Kidney (tissue), 22 donors: ENCODE measurements at places on chromosomes 11 and 22.

DNA sequence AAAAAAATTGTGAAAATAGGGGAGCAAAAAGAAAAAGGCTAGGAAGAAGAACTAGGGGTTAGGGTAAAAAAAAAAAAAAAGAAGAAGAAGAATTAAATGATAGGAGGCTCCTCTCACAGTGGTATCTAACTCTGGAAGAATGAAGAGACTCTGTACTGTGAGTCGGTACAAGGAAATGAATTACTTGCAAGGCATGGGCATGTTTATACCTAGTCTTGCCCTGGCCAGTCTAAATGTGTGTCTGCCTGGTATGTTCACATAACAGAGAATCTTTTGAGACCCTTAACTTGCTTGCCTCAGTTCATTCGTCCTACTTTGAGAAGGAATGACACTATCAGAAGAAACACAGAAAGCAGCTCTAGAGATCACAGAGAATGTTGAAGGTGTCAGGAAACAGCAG is 159.6 kb downstream of the SWAP70 start:
- DNase-seq, result no peak

GRCh38 chr22:45210991-45211390 is 29.7 kb downstream of the KIAA0930 start:
- DNase-seq, result no peak

DNA sequence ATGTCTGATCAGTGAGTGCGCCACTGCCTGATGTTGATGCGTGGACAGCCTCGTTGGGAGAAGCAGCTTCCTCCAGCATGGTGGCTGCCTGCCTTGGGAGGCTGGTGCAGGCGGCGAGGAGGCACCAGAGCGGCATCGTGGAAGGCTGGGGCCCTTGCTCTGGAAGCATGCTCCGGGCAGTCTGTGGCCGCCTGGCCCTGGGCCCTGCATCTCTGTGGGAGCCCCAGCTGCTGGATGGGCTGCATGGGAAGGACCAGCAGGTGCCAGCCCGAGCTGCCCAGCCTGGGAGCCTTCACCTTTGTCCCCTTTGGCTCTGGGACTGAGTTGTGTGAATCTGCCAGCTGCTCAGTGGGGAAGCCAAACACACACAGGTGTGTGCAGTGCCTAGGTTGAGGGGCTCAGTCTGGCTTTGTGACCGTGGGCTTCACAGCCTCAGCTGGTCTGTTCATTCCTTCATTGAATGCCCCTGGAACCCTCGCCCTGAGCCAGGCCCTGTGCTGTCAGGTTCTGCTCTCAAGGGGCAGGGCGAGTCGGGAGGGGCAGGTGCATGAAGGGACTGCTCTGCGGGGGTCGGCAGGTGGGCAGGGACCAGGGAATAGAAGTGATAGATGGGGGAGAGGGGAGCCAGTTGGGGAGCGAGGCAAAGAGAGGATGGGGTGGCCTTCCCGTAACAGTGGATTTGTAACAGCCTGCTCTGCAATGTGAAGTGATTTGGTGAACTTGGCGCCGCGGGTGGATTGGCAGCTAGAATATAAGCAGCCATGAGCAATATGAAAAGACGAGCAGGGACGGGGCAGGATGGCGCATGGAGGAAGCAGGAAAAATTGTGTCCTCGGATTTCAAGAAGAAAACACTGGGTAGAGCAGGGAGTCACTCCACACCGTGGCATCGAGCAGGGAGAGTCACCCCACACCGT is 354.2 kb downstream of the TBC1D22A start:
- no peak for DNase-seq

GRCh38 chr11:1337647-1338007 is 28.2 kb upstream of the TOLLIP start:
- DNase-seq, result no peak

DNA sequence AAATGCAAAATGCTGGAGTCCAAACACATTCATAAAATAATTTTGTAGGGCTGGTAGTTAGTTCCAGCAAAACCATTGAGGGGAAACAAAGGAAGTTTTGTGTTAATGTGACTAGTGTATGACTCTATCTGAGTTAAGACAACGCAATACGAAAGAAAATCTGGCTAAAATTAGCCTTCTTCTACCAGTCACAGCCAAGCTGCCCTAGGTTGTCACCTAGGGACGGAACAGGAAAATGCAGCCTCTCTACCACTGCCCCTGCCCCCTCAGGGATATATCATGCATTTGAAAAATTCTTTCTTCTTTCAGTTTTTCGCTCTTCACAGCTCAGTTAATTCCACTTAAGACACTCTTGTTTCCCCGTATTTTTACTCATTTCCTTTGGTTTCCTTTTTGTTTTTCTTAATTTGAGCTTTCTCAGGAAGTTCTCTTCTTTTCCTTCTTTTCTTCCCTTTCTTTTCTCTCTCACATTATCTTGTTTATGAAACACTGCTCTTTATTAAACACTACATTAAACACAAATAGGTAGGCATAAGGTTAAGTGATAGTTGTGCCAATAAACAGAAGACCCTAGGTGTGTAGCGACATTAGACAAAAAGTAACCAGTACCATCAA is 30.6 kb downstream of the KIRREL3 start:
- DNase-seq, result no peak

- peak; percentile 52 for DNase-seq
Measured at GRCh38 chr11:131465746-131466145, 95.3 kb downstream of the NTM start.

DNA sequence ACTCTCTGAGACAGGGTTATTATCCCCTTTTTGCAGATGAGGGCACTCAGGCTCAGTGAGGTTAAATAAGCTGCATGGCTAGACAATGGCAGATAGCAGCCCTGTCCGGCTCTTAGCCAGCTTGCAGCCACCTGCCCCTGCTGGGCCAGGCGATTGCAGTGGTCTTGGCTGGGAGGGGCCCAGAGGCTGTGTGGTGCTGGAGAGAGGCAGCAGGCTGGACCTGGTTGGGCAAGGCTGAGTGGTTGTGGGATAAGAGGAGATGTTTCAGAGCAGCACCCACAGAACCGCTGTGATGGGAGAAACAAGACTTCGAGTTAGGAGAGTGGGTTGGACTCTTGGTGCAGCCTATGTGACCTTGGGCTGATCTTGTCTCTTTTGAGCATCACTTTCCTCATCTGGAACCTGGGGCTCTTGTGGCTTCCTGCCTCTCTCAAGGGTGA is 25.5 kb downstream of the PTPRJ start:
- DNase-seq, result no peak

- no peak for DNase-seq
Measured at GRCh38 chr11:67617243-67617953, 10.7 kb downstream of the NDUFV1 start.

GRCh38 chr11:116109228-116109627 is 605.0 kb upstream of the CADM1 start:
- no peak for DNase-seq

GRCh38 chr22:36134182-36134581 is 26.4 kb downstream of the APOL3 start:
- peak; percentile 32 for DNase-seq

GRCh38 chr22:22717664-22718063 is 73.2 kb downstream of the GGTLC2 start:
- DNase-seq, result no peak

DNA sequence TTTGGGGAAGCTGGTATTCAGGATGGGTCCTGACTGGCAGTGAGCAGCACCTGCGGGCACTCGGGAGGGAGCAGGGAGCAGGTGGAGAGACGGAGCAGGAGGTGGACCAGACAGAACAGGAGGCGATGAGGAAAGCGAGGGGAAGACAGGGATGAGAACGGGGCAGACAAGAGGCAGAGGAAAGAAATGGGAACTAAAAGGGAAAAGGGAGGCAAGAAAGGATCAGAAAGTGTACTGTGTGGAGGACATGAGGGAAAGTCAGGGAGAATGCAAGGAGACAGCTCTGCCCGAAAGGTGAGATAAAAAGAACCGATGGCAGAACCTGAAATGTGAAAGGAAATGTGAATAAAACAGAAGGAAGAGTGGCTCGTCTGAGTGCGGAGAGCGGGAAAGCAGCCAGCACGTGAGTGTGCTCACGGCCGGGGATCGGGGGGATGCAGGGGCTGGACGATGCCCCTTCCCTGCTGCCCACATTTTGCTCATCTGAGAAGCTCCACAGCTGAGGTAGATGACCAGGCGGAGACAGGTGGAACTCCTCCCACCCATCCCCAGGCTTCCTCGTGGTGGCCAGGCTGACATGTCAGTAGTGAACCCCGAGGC is 494.4 kb upstream of the B3GAT1 start:
- no peak for DNase-seq

DNA sequence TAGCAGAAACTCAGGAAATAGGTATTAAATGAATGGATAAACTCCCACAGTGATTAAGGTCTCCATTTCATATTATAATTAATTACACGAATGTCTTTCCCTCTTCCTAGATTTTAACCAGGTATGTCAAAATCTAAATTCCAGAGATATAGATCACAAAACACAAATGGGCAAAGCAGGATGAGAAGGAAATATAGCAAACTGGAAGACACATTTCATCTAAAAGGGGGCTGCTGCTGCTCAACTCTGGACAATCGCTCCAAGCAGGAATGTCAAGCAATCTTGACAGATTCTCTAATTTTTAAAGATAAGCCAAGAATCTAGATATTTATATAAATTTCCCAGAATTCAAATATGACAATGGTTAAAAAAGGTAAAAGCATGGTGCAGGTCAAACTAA is 554.2 kb upstream of the CCDC90B start:
- DNase-seq, result no peak

DNA sequence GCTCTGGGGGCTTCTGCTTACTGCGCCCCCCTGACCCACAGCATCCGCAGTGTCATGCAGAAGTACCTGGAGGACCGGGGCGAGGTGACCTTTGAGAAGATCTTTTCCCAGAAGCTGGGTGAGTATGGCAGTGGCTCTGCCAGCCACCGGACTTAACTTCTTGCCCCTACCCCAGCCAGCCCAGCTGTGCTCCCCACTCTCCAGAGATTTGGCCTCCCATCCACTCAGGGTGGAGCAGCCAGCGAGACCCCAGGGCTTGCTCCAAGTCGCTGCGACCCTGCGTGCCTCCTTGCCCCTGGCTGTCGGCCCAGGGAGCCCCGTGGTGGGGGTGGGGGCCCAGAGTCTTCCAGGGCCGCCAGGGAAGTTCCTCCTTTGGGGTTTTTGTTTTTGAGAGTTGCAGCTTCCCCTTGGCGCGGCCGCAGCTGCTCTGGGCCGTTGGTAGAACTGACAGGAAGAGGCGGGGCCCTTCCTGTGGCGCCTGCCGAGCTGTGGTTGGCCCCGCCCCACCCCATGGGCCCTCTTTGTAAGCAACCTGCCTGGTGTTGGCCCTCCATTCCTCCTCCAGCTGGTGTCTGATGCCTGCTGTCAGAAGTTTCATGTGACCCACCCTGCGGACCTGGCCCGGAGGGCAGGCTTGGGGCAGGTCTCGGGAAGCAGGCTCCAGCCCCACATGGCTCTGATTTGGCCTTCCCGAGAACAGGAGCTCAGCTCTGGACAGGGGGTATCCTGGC is 11.1 kb downstream of the GRK2 start:
- peak; percentile 83 for DNase-seq

GRCh38 chr11:114846416-114846791 is 168.1 kb downstream of the NXPE2 start:
- DNase-seq, result no peak

DNA sequence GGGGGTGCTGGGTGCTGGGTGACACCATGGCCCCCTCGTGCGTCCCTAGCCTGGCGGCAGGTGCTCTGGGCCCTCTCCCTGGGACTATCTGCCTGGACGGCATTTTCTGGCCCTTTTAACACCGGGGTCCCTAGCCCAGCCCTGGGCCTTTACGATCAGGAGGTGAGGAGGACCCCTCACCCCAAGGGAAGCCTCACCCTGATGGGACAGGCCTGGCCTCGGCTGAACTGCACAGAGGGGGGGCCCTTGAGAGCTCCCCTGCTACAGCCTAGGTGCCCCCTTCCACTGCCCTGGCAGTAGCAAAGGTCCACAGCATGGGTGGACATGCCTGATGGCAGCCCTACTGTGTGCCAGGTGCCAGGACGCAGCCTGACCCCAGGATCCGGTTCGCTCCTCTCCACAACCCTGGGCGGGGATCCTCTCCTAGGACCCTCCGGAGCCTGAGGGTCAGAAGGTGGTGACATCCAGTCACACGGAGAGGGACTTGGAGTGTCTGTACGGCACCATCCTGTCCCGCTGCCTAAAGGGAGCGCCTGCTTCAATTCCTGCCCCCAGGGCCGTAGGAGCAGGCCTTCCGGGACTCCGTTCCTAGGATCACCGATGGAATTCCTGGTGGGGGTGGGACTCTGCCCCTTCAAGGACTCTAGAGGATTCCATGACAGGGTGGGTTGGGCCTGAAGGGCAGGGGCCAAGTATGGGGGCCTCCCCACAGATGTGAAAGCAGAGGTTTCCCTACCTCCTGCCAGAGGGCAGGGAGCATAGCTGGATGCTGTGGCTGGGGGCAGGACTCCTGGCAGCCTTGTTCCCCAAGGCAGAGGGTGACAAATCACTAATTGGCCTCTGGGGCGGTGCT is 33.0 kb upstream of the TH start:
- peak; percentile 58 for DNase-seq

DNA sequence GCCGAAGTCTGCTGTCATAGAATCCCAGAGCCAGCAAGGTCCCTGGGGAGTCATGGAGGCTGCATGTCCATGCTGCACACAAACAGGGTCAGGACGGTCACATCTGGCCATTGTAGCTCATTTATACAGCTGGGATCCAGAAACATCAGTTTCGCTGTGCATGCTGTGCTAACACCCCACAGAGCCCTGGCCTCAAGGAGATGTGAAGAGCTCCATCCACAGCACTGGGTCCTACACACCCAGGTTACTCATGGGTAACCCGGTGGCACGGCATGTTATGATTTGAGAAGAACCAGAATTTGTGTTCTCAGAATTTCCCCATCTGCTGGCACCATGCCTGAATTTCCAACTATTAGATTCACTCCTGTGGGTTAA is 146.3 kb upstream of the ARHGAP20 start:
- peak; percentile 21 for DNase-seq

DNA sequence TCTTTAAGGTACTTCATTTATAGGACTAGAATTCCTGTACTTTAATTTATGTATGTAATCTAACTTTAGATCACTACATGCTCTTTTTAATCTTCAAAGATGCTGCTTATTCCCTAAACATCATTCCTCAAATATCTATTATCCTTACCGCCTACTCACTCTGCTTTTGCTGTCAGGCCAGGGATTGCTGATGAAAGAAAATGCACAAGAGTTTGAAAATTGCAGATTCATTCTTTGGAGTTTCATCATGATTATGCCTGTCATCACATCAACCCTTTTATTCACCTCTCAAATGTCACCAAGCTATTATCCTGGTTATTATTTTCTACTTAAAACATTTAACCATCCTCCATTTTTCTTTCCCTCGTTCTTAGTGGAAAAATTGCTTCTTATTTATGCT is 802.7 kb downstream of the METTL15 start:
- no peak for DNase-seq

- DNase-seq, result no peak
Measured at GRCh38 chr11:78339945-78340344, 77.7 kb downstream of the GAB2 start.

DNA sequence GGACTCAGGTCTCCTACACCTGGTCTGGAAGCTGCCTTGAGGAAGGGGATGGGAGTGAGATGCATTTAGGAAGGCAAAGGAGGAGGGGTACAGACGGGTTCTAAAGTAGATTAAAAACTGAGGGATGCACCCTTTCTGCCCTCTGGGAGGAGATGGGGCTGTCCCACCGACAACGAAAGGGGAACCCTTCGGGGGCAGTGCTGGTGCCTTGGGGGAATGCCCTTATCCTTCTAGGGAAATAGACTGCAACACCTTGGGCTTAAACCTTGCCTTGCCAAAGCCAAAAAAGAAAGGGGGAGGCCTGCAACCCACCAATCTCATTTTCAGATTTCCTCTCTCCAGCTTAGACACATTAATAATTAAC is 89.8 kb downstream of the PLEKHA7 start:
- DNase-seq, result no peak

- DNase-seq, result no peak
Measured at GRCh38 chr22:16915701-16916100, 90.5 kb upstream of the XKR3 start.
